Spinal cord (tissue), 10 donors: ENCODE measurements at places on chromosomes 3 and 15. TPM values are rescaled to one million over a fixed set of nuclear protein-coding genes. Genes with fewer than 3 reads are reported as not detected.

GRCh38 chr15:70470556-70471191 is 292.7 kb downstream of the UACA start:
- H3K4me3 ChIP-seq = no peak overlapping the region
- H3K4me1 ChIP-seq = peaks cover 35% of the 10 kb centered on the region
- no peak overlapping the region for H3K27ac ChIP-seq
- H3K36me3 ChIP-seq = no peaks in the 10 kb centered on the region
- no peak for DNase-seq

DNA sequence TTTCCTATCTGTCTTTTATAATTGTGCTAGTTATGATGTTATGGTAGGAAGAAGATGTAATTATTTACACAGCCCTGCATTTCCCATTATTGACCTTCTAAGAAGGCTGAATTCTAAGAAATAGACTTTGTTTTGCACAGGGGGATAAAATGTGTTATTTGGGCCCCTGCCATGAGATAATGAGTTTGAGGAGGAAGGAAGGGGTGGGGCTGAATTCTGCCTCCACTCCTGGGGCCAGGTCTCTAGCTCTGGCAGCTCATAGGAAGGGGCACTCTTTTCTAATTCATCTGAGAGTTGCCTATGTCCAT is 69.2 kb upstream of the GOLGA8B start:
- no peaks in the 10 kb centered on the region for H3K4me1 ChIP-seq
- no peak overlapping the region for H3K4me3 ChIP-seq
- H3K27ac ChIP-seq = no peak overlapping the region
- no peak for DNase-seq
- H3K27me3 ChIP-seq = no peaks in the 10 kb centered on the region

GRCh38 chr3:82274897-82275296 is 513.5 kb upstream of the GBE1 start:
- H3K27ac ChIP-seq = no peak overlapping the region
- no peak for DNase-seq
- H3K4me1 ChIP-seq = no peaks in the 10 kb centered on the region
- H3K4me3 ChIP-seq = no peak overlapping the region
- no peaks in the 10 kb centered on the region for H3K27me3 ChIP-seq
- no peaks in the 10 kb centered on the region for H3K36me3 ChIP-seq

GRCh38 chr3:52121813-52122212 is 32.4 kb downstream of the POC1A start:
- no peaks in the 10 kb centered on the region for H3K27me3 ChIP-seq
- no peak overlapping the region for H3K27ac ChIP-seq
- peaks cover 34% of the 10 kb centered on the region for H3K4me1 ChIP-seq

The COL6A6 gene
- total RNA-seq = 2.2 TPM
